ENCODE measurements at places on chromosomes 2 and 18. TPM values are rescaled to one million over a fixed set of nuclear protein-coding genes. Genes with fewer than 3 reads are reported as not detected.

UGT1A4 gene
- not detected for polyA plus RNA-seq

DNA sequence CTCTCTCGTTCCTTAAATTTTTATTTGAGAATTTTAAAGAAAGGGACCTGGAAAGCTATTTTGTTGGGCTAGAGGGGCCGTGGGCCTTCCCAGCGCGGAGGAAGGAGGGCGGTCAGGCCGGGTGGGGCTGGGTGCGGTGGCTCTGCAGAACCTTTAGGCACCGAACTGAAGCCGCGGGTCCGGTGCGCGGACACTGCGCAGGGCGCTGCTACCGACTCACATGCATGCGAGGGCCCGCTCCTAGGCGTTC is 1.6 kb upstream of the TWIST2 start:
- DNase-seq, result no peak

MARCO gene
- 0.48 TPM for polyA plus RNA-seq

DNA sequence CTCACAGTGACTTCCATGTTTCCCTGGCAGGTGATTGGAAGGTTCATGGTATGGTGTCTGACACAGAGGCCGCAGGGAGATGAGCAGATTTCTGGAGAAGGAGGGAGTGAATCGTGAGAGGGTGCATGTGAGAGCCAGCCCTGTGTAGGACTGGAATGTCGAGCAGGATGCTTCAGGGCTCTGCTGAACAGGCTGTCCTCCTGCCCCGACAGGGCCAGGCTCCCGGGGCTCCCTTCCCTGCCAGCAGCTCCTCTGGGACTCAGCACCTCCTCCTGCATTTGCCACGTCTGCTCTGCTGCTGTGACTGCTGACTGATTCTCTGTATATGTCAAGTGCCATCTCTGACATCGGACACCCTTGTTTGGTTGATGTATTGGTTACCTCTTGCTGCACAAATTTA is 38.5 kb upstream of the INHBB start:
- DNase-seq, result no peak

DNA sequence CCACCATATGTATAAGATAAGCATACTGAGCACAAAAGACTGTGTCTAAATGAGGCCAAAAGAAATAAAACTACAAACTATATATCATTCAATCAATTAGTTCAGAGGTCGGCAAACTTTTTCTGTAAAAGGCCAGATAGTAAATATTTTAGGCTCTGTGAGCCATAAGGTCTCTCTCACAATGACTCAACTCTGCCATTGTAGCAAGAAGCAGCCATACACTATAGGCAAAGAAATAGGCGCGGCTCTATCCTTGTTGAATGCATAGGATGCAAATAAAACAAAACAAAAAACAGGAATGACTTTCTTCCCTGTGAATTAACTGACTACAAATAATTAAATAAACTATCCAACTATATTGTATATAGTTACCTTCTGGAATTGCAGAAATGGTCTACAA is 8.6 kb upstream of the CCDC88A start:
- DNase-seq, result no peak

DNA sequence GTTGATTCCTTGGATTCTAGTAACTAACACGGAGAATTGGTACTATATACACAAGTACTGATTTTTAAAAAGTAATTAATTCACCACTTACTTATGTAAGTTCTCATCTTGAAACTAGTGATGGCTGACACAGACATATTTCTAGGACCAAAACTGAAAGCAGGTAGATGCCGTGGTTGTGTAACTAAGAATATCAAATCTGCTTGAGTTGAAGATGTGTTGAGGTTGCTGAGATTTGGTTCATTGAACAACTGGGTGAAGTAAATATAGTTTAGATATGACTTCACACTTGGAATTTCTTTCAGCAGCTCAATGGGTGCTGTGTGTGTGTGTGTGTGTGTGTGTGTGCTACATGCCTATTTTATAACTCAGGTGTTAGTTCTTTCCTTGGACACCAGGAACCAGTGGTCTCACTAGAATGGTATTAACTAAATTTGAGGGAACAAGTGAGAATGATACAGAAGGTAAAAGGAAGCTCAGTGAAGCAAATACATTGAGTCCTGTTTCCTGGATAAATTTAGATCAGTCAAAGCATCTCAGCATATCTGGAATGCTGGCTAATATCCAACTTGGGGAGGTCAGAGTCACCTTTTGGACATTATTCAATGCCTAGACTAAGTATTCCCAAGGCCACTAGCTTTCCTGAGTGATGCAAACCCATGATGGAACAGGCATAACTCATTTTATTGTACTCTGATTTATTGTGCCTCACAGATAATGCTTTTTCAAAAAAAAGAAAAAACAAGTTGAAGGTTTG is 110.7 kb upstream of the ZEB2 start:
- DNase-seq, result no peak

POTEJ gene
- polyA plus RNA-seq, result 0.12 TPM

- DNase-seq, result no peak
These were observed 187.9 kb downstream of the TCF4 start for GRCh38 chr18:55400081-55400480.

CAPN14 gene
- polyA plus RNA-seq, result 0.23 TPM

MAP2 gene
- 5.9 TPM for polyA plus RNA-seq

GRCh38 chr18:456361-457139 is 44.0 kb downstream of the COLEC12 start:
- peak; percentile 73 for DNase-seq

CBLN2 gene
- polyA plus RNA-seq, result 8.1 TPM

DNA sequence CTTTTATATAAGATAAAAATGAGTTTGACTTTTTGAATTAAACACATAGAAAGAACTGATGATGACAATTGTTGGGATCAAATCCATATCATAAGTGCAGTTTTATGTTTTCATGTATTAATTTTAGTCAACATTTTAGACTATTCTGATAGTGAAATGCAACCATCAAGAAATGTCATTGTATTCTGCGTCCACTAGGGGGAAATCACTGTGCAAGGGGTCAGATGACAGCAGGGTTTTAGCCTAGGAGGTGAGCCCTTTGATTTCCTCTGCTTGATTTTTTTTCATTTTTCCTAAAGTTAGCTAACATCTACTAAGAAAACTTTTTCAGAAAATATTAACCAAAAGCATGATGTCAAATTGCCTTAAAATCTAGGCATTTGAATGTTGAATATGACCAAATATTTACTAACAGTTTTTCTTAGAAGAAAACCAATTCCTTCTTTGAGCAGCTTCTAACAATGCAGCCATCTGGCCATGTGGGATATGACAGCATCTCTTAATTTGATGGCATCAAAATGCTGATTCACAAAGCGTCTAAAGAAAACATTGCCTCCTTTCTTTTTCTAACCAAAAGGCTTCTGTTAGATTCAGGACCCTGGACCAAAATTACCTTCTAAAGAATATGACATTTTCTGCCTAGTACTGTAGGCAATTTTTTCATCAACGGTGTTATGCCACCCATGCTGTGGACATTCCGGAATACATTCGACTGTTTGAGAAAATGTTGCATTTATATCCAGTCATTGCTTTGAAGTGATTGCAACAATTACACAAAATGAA is 141.5 kb downstream of the SPHKAP start:
- no peak for DNase-seq

DNA sequence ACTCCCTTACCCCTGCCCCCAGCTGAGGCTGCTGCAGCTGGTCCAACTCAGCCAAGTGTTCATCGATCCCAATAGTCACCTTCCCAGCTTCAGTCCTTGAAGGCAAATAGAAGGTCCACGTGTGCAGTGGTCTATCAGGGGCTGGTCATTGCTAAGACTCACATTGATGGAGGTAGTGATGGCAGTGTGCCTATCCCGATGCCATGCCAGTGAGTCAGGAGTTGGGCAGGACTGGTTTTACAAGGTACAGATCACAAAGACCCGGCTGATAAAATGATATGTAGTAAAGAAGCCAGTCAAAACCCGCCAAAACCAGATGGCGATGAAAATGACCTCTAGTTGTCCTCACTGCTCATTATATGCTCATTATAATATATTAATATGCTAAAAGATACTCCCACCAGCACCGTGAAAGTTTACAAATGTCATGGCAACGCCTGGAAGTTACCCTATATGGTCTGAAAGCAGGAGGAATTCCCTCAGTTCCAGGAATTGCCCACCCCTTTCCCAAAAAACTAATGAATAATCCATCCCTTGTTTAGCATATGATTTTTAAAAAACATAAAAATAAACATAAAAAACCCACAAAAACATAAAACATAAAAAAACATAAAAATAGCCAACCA is 2.9 kb upstream of the C2orf80 start:
- DNase-seq, result no peak

RAD51AP2 gene
- polyA plus RNA-seq, result 0.84 TPM

SCN2A gene
- 0.41 TPM for polyA plus RNA-seq

Measured in right lung (tissue), 10 donors.